Daoy (cell line): ENCODE measurements at places on chromosomes 4 and X. TPM values are rescaled to one million over a fixed set of nuclear protein-coding genes. Genes with fewer than 3 reads are reported as not detected.

Gene RPL10
- total RNA-seq: 3,278 and 3,646 TPM in 2 replicates

Gene HPGD
- total RNA-seq: 0.80 TPM in 1 of 2 replicates, not detected in the other

Gene NKX3-2
- 0.06 TPM in 1 of 2 replicates, not detected in the other for total RNA-seq

Gene TMPRSS11F
- total RNA-seq: 0.51 and 0.69 TPM in 2 replicates

Gene RGN
- total RNA-seq: not detected in 2 replicates

Gene REELD1
- not detected in 2 replicates for total RNA-seq

Gene CPZ
- total RNA-seq: 0.80 and 0.83 TPM in 2 replicates

Gene XAGE1A
- total RNA-seq: 4.5 and 5.7 TPM in 2 replicates

Gene FGFRL1
- 35.5 and 40.6 TPM in 2 replicates for total RNA-seq

Gene CT45A3
- 27.2 and 28.3 TPM in 2 replicates for total RNA-seq

Gene ACE2
- 1.3 TPM in 1 of 2 replicates, not detected in the other for total RNA-seq

Gene FMR1NB
- total RNA-seq: 59.5 and 68.2 TPM in 2 replicates

Gene OCRL
- total RNA-seq: 5.6 and 8.9 TPM in 2 replicates

Gene APLN
- total RNA-seq: 0.34 and 1.1 TPM in 2 replicates

Gene VSIG4
- not detected in 2 replicates for total RNA-seq

Gene PPP1R3F
- total RNA-seq: 6.5 and 7.2 TPM in 2 replicates

Gene LNX1
- 2.5 and 10.2 TPM in 2 replicates for total RNA-seq

Gene HOPX
- total RNA-seq: not detected in 2 replicates

Gene IL1RAPL1
- 1.5 and 1.7 TPM in 2 replicates for total RNA-seq

Gene VCX
- 0.27 and 3.8 TPM in 2 replicates for total RNA-seq

Gene ARSJ
- total RNA-seq: 11.0 and 12.2 TPM in 2 replicates

Gene CENPVL1
- total RNA-seq: 0.34 and 1.2 TPM in 2 replicates

Gene ARL13A
- not detected in 2 replicates for total RNA-seq

Gene GLOD5
- total RNA-seq: not detected in 2 replicates

Gene AFF2
- 0.06 TPM in 1 of 2 replicates, not detected in the other for total RNA-seq

Gene SPINK2
- total RNA-seq: not detected in 2 replicates

Gene ETNPPL
- 0.11 TPM in 1 of 2 replicates, not detected in the other for total RNA-seq

Gene FRMD7
- not detected in 2 replicates for total RNA-seq

Gene XAGE1B
- total RNA-seq: 4.5 and 5.7 TPM in 2 replicates

Gene ZNF711
- 6.3 and 7.5 TPM in 2 replicates for total RNA-seq

Gene CITED1
- 1.1 and 3.1 TPM in 2 replicates for total RNA-seq

Gene TMPRSS11B
- total RNA-seq: not detected in 2 replicates

Gene SMIM31
- not detected in 2 replicates for total RNA-seq

Gene ZNF732
- 0.12 and 1.1 TPM in 2 replicates for total RNA-seq

Gene TRIM61
- not detected in 2 replicates for total RNA-seq

Gene RTL9
- total RNA-seq: not detected in 2 replicates

Gene ODAPH
- total RNA-seq: 0.97 TPM in 1 of 2 replicates, not detected in the other

Gene IL2RG
- not detected in 2 replicates for total RNA-seq
